ENCODE measurements at places on chromosomes 2 and 18.

DNA sequence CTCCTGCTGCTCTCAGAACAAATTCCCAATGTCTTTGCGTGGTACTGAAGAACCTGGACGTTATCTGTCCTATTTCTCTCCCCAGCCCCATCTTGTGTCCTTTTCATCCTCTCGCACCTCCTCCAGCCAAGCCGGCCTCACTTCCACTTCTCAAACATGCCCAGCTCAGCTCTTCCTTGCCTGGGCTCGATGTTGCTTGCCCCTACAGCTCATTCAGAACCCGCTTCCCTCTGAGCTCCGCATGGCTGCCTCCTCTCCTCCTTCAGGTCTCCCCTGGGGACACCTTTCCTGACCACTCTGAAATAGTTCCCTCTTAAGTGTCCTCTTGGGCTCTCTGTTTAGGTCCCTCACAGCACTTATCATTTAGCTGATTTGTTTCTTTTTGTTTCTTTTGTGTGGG is 6.7 kb upstream of the SMARCAL1 start:
- DNase-seq, result no peak

DNA sequence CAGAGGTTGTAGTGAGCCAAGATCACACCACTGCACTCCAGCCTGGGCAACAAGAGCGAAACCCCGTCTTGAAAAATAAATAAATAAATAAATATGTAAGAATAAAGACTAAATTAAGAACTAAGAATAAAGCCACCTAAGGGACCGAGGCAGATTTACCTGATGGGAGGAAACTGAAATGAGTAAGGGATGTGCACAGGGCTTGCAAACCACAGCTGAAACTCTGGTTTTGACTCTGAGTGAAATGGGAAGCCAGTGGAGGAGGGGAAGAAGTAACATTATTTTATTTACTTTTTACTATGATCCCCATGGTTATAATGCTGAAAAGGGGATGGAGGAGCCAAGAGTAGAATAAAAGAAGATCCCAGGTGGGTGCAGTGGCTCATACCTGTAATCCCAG is 107.3 kb downstream of the CABYR start:
- no peak for DNase-seq

- DNase-seq, result no peak
Observed at GRCh38 chr18:13233787-13234783, 15.5 kb downstream of the LDLRAD4 start.

DNA sequence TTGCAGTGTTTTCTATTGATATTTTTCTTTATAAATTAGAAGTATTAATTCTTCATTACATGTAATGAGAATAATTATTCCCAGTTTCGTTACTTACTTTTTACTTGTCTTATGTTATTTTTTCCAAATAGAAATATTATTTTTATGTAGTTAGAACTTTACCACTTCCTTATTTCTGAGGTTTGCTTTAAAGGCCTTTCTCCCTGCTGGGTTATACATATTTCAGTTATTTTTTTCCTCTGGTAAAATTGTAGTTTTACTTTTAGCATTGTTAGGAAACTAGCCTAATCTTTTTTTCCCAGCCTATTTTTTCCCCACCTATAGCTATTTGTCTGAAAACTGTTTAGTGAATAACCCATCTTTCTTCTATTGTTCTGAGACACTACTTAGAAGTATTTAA is 17.1 kb downstream of the RNF144A start:
- DNase-seq, result no peak

DNA sequence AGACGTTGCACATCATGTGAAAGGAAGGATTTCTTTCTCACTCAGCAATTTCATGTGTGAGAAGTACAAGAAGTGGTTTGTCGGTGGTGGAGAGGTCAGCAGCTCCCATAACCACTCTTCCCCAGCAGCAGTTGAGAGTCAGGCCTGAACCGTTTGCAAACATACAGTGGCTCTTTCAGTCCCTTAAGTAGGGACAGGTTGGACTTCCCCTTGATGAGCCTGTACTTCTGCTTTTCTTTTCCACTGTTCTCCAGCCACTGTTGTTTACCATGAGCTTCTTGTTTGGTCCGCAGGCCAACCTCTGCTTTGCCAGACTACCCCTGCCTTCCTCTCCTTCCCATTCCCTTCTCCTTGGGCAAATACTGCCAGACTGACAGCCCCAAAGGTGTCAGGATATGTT is 391.3 kb upstream of the CELF4 start:
- no peak for DNase-seq

- no peak for DNase-seq
Observed at GRCh38 chr2:24721470-24721869, 71.7 kb downstream of the PTRHD1 start.

GRCh38 chr18:76420898-76421684 is 74.0 kb downstream of the ZNF516 start:
- DNase-seq, result no peak

DNA sequence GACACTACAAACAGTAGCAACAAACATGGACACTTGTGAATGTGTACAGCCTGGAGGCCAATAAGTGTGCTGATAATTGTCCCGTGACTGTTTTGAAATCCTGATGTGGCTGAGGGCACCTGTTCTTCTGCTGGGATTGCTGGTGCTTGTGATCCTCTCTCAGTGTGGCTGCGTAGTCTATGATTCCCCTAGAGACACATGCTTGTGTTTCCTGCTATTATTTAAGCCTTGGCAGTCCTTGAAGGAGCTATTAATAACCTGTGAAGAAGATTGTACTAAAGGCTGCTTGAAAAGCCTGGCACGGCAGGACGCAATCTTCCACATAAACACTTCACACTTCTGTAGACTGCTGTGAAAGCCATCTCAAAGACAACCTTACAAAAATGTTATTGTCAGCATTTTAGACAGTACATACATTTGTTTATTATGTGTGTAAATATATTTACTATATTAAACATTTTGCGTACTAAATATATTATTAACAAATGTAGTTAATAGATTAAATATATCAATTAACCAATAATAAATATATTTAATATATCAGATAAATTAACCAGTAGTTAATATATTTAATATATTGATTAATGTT is 71.4 kb downstream of the GALR1 start:
- DNase-seq, result no peak

GRCh38 chr18:79863161-79864005 is 65.6 kb downstream of the KCNG2 start:
- no peak for DNase-seq

DNA sequence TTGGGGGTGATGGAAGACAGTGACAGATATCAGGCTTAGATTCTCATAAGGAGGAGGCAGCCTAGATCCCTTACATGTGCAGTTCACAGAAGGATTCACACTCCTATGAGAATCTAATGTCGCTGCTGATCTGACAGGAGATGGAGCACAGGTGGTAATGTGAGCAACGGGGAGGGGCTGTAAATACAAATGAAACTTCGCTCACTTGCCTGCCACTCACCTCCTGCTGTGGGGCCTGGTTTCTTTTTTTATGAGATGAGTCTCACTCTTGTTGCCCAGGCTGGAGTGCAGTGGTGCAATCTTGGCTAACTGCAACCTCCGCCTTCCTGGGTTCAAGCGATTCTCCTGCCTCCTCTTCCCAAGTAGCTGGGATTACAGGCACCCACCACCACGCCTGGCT is 258.6 kb downstream of the EN1 start:
- no peak for DNase-seq

DNA sequence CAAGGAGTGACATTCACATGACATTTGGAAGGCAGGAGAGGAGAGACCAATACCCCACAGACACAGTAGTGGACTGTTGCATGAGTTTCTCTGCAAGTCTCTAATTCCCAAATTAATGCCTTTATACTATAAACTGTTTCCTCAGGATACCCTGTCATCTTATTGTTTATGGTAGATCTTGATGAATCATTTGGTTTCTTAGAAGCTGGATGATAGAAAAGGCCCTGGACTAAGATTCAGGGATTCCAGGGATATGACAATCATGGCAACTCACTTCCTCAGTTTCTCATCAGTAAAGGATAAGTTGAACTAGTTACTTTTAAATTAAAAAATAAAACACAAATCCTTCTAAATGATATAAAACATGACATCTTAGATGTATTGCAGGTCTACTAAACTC is 292.5 kb downstream of the TDRD15 start:
- DNase-seq, result no peak

DNA sequence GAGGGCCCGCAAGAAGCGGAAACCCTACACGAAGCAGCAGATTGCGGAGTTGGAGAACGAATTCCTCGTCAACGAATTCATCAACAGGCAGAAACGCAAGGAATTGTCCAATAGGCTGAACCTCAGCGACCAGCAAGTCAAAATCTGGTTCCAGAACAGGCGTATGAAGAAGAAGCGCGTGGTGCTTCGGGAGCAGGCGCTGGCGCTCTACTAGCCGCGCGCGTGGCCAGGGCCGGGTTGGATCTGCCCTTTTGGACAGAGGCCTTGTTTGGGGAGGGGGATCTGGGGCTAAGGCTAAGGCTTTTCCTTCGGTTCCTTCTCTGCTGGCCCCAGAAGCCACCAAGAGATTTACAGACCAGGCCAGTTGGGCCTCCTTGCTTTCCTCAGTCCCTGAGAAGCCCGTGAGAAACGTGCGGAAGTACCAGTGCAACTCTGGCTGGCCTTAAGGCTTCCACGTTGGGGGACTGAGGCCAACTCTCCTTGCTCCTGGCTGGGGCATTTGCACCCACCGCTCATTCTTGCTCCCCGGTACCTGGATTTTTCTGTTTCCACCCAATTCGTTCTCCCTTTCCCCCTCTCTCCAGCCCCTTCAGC is 1.0 kb downstream of the HOXD12 start:
- no peak for DNase-seq

DNA sequence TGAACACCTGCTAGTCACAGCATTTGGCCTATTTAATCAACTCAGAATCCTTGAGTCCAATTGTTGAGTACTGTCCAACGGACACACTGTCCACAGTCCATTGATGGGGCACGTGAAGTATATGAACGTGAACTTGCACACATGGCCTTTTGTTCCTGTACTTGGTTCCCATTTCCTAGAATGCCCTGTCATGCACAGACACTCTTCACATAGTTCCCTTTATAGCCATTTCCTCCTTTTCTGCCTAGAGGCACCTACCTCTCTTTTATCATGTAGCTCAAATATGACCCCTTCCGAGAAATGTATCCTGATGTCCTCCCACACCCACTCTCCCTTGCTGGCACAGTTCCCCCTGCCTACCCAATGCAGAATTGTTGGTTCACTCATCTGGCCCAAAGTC is 8.7 kb upstream of the CRYGA start:
- DNase-seq, result no peak

- no peak for DNase-seq
Observed at GRCh38 chr2:18546567-18546966, 13.9 kb downstream of the RDH14 start.
